Effector memory CD4-positive, alpha-beta T cell (primary cell): ENCODE measurements at places on chromosomes 3 and 15.

DNA sequence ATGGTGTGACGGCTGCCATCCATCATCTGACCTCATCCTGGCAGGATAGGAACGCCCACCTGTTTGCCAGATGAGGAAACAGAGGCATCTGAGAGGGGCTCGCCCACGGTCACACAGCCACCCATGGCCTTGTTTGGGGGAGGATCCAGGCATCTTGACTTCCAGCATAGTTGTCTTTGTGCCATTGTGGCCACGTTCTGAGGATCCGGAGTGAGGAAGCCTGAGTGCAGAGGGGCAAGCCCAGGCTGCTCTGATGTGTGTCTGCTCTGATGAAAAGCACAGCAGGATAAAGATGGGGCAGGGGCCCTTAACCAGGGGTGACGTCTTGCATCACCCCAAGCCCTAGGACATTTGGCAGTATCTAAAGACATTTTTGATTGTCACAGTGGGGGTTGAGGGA, 58.7 kb downstream of the FGD5 start:
- H3K36me3 ChIP-seq, result no peaks in the 10 kb centered on the region
- no peak for DNase-seq
- H3K27me3 ChIP-seq, result no peaks in the 10 kb centered on the region
- no peak overlapping the region for H3K27ac ChIP-seq

- H3K36me3 ChIP-seq, result peaks cover 12% of the 10 kb centered on the region
- H3K27me3 ChIP-seq, result no peaks in the 10 kb centered on the region
- peak overlapping the region; percentile 59 for H3K27ac ChIP-seq
- peaks cover 67% of the 10 kb centered on the region for H3K4me1 ChIP-seq
Measured at GRCh38 chr3:15309662-15310335, 22.6 kb downstream of the SH3BP5 start.

GRCh38 chr3:72754582-72754981, 93.7 kb downstream of the SHQ1 start:
- no peak overlapping the region for H3K27ac ChIP-seq
- no peaks in the 10 kb centered on the region for H3K27me3 ChIP-seq
- DNase-seq, result no peak
- no peaks in the 10 kb centered on the region for H3K36me3 ChIP-seq
- peaks cover 12% of the 10 kb centered on the region for H3K4me1 ChIP-seq

- no peaks in the 10 kb centered on the region for H3K27me3 ChIP-seq
- no peak overlapping the region for H3K27ac ChIP-seq
- DNase-seq, result no peak
- no peaks in the 10 kb centered on the region for H3K36me3 ChIP-seq
- H3K4me1 ChIP-seq, result peaks cover 6% of the 10 kb centered on the region
Measured at GRCh38 chr3:46442576-46443530, 21.9 kb downstream of the LTF start.

GRCh38 chr3:13556207-13556606, 7.3 kb downstream of the FBLN2 start:
- peaks cover 3% of the 10 kb centered on the region for H3K27me3 ChIP-seq
- no peaks in the 10 kb centered on the region for H3K36me3 ChIP-seq
- DNase-seq, result no peak
- H3K4me3 ChIP-seq, result no peak overlapping the region

GRCh38 chr3:8621872-8622271, 22.7 kb downstream of the SSUH2 start:
- no peak for DNase-seq
- no peak overlapping the region for H3K4me3 ChIP-seq
- H3K36me3 ChIP-seq, result no peaks in the 10 kb centered on the region
- H3K27ac ChIP-seq, result no peak overlapping the region
- no peaks in the 10 kb centered on the region for H3K27me3 ChIP-seq

- H3K27ac ChIP-seq, result no peak overlapping the region
- no peaks in the 10 kb centered on the region for H3K4me1 ChIP-seq
- no peak overlapping the region for H3K4me3 ChIP-seq
- no peak for DNase-seq
- no peaks in the 10 kb centered on the region for H3K36me3 ChIP-seq
Measured at GRCh38 chr15:45795440-45796069, 160.7 kb downstream of the SQOR start.

DNA sequence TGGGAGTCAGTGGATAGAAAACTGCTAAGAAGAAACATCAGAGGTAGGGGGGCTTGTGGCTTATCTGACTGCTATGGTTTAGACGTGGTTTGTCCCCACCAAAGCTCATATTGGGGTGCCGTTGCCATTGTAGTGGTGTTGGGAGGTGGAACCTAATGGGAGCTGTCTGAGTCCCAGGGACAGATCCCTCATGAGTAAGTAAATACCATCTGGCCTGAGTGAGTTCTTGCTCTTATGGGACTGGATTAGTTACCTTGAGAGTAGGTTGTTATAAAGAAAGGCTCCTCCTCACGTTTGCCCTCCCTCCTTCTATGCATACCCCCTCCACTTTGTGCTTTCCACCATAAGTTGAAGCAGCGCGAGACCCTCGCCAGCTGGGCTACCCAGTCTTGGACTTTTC, 53.4 kb upstream of the VILL start:
- no peak for DNase-seq
- no peak overlapping the region for H3K27ac ChIP-seq
- H3K27me3 ChIP-seq, result no peaks in the 10 kb centered on the region
- H3K4me3 ChIP-seq, result no peak overlapping the region
- H3K4me1 ChIP-seq, result no peaks in the 10 kb centered on the region

GRCh38 chr3:139894643-139894989, 40.4 kb upstream of the CLSTN2 start:
- H3K27ac ChIP-seq, result no peak overlapping the region
- H3K27me3 ChIP-seq, result no peaks in the 10 kb centered on the region
- H3K4me3 ChIP-seq, result no peak overlapping the region
- no peaks in the 10 kb centered on the region for H3K36me3 ChIP-seq
- DNase-seq, result no peak
- no peaks in the 10 kb centered on the region for H3K4me1 ChIP-seq

- no peak overlapping the region for H3K4me3 ChIP-seq
- no peaks in the 10 kb centered on the region for H3K4me1 ChIP-seq
- H3K36me3 ChIP-seq, result peaks cover 53% of the 10 kb centered on the region
- H3K27me3 ChIP-seq, result no peaks in the 10 kb centered on the region
- no peak overlapping the region for H3K27ac ChIP-seq
Measured at GRCh38 chr3:156542101-156543042, 12.5 kb downstream of the SSR3 start.

- H3K4me1 ChIP-seq, result no peaks in the 10 kb centered on the region
- no peak overlapping the region for H3K27ac ChIP-seq
- H3K4me3 ChIP-seq, result no peak overlapping the region
- DNase-seq, result no peak
- H3K36me3 ChIP-seq, result no peaks in the 10 kb centered on the region
Measured at GRCh38 chr3:94001191-94001590, 21.2 kb downstream of the ARL13B start.

DNA sequence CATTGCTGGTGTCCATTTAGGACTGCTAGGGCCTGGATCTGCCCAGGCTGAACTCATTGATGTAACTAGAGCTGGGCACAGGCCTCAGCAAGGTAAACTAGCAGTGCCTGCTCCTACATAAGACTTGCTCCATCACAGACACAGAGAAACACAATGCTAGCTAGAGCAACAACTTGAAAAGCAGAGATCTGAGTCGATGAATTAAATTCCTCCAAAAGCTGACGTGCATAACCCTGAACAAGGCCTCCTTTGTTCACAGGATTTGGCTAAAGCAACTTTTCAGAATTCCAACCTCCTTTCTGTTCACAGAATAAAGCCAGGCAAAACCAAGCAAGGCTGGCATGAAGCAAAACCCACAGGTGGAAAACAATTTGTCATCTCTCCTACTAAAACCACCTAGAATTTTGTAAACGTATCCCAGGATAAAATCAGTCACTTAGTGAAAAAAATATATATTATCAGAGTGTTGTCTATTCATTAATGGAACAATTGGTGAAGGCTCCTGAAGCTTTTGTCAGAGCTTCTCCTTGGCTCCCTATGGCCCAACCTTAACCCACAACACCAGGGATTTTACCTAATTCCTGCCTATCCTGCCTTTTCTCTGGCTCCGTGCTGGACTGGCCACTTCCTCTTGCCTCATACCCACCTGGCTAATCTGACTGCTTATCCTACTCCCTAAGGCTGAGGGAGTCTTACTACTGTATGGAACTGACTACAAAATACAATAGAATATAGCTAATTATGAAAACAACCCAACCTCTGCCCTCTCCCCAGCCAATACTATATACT, 39.9 kb downstream of the PLCH1 start:
- no peak overlapping the region for H3K4me3 ChIP-seq
- no peaks in the 10 kb centered on the region for H3K36me3 ChIP-seq
- H3K27ac ChIP-seq, result no peak overlapping the region
- DNase-seq, result no peak

- H3K27me3 ChIP-seq, result no peaks in the 10 kb centered on the region
- peak overlapping the region; percentile 80 for H3K27ac ChIP-seq
- H3K4me3 ChIP-seq, result peak overlapping the region; percentile 84
- H3K36me3 ChIP-seq, result no peaks in the 10 kb centered on the region
- H3K4me1 ChIP-seq, result peaks cover 6% of the 10 kb centered on the region
Measured at GRCh38 chr3:150703299-150703755, 393 bp downstream of the ERICH6 start.

DNA sequence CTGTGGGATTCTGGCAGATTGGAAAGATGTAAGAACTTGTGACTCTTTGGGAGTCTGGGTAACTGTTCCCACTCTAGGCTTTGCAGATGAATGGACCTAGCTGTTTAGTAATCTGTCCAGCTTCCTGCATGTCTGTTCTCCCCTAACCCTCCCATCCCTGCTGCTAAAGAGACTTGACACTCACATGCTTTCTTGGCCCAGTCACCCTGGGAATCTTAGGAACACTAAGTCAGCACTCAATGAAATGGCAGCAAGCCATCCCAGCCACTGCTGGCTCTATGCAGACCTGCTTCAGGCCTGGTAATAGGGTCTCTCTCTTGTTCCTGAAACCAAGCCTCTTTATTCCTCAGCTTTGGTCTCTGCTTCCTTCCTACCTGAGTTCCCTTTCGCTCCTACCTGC, 63.7 kb upstream of the THSD4 start:
- no peaks in the 10 kb centered on the region for H3K36me3 ChIP-seq
- no peak for DNase-seq
- H3K4me3 ChIP-seq, result no peak overlapping the region
- H3K27ac ChIP-seq, result no peak overlapping the region
- no peaks in the 10 kb centered on the region for H3K4me1 ChIP-seq
- H3K27me3 ChIP-seq, result no peaks in the 10 kb centered on the region

DNA sequence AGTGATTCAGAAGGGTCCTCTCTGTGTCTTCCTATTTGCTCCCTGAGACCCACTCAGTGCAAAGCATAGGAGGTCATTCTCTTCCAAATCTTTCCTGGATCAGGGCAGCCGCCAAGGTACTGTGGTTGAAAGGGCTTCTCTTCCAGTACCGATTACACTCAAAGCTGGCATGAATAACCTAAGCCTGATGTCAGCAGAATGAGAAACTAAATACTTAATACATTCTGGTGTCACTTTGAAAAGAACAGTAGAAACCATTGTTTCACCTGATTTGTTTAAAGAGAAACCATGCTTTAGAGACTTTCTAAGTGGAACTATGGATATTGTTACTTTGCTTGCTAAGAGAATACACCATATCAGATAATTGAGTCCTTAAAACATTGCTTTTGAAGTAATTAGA, 50.2 kb downstream of the PDHB start:
- no peaks in the 10 kb centered on the region for H3K36me3 ChIP-seq
- no peak overlapping the region for H3K27ac ChIP-seq
- DNase-seq, result no peak
- no peaks in the 10 kb centered on the region for H3K4me1 ChIP-seq
- H3K4me3 ChIP-seq, result no peak overlapping the region
- H3K27me3 ChIP-seq, result no peaks in the 10 kb centered on the region

DNA sequence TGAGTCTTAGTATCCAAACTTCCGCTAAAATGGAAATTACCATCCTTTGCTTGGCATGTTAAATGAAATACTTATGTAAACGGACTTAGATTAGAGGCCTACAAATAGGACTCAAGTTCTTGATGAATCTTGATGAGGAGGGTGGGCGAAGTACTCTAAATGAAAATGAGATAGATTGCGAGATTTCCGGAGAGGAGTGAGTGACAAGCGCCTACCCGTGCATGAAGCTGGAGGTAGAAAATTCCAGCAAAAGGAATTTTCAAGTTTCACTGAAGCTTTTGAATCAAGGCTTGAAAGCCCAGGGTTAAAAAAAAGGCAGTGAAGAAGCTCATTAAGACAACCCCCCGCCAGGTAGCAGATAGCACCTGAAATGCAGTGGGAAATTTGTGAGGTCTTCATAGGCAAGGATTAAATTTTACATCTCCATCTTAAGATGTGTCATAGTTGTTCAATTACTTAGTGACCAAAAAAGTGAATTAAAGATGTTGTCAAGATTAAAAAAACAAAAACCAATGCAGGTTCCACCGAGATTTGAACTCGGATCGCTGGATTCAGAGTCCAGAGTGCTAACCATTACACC, 655 bp upstream of the RAB11A start:
- no peaks in the 10 kb centered on the region for H3K27me3 ChIP-seq
- H3K36me3 ChIP-seq, result no peaks in the 10 kb centered on the region
- no peaks in the 10 kb centered on the region for H3K4me1 ChIP-seq
- peak overlapping the region; percentile 91 for H3K4me3 ChIP-seq
- H3K27ac ChIP-seq, result peak overlapping the region; percentile 94

DNA sequence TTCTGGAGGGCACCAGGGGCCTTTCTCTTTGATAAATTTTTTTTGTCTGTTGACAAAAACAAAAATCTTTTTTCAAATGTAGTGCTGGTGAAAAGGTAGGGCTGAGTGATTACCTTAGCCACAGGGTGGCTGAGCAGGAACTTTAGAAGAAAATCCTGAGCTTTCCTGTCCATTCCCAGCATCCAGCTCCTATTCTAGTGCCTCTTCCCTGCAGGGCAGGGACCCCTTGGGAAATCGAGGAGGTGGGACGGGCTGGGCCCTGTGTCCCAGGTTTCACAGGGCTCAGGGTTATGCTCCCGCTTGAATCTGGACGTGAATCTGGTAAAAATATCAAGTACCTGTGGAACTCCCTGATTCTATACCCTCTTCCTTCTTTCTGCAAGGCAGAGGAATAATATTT, 31.7 kb downstream of the EDEM1 start:
- H3K27me3 ChIP-seq, result no peaks in the 10 kb centered on the region
- H3K27ac ChIP-seq, result no peak overlapping the region
- no peak for DNase-seq
- H3K4me3 ChIP-seq, result no peak overlapping the region
- H3K36me3 ChIP-seq, result peaks cover 45% of the 10 kb centered on the region

GRCh38 chr15:91499774-91500383, 353.6 kb upstream of the SLCO3A1 start:
- no peaks in the 10 kb centered on the region for H3K27me3 ChIP-seq
- DNase-seq, result no peak
- H3K27ac ChIP-seq, result no peak overlapping the region
- H3K4me3 ChIP-seq, result no peak overlapping the region
- no peaks in the 10 kb centered on the region for H3K4me1 ChIP-seq
